Breast epithelium (tissue), 4 donors: ENCODE measurements at places on chromosomes 6 and 20.

GRCh38 chr20:58192567-58192966 is 35.9 kb downstream of the ANKRD60 start:
- no peaks in the 10 kb centered on the region for H3K4me1 ChIP-seq
- no peak overlapping the region for H3K27ac ChIP-seq
- H3K36me3 ChIP-seq = no peaks in the 10 kb centered on the region
- no peak for DNase-seq

GRCh38 chr6:30345852-30346251 is 896 bp downstream of the RPP21 start:
- H3K27me3 ChIP-seq = no peaks in the 10 kb centered on the region
- no peaks in the 10 kb centered on the region for H3K4me1 ChIP-seq

GRCh38 chr6:16922282-16922681 is 161.0 kb upstream of the ATXN1 start:
- H3K27me3 ChIP-seq = no peaks in the 10 kb centered on the region
- no peak overlapping the region for H3K4me3 ChIP-seq
- H3K36me3 ChIP-seq = no peaks in the 10 kb centered on the region
- H3K4me1 ChIP-seq = no peaks in the 10 kb centered on the region
- no peak overlapping the region for H3K27ac ChIP-seq

DNA sequence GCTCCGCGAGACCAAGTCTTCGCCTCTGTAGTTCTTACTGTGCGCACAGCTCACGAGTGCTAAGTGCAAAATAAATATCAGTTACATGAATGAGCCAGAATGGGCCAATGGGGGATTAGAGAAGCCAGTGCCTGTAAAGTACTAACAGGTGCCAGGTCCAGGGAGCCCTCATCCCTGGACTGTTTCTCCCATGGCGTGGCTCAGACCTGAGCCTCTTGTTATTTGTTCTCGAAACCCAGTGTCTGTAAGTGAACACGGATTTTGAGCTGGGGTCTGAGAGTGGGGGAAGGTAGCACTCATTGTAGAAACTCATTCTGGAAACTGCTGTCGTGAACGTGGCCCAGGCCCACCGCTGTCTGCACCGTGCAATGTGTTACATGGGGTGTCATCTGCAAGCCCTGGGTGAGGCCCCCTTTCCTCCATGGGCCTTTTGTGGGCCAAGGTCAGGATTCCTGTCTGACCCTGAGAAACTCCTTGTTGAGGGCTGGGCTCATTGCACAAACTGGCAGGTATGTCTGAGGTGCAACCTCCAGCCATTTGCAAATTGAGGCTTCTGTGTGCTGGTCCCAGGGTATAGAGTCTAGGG is 154.7 kb downstream of the SYCP2 start:
- no peak overlapping the region for H3K27ac ChIP-seq
- no peaks in the 10 kb centered on the region for H3K4me1 ChIP-seq
- peak; percentile 37 for DNase-seq
- no peak overlapping the region for H3K4me3 ChIP-seq

DNA sequence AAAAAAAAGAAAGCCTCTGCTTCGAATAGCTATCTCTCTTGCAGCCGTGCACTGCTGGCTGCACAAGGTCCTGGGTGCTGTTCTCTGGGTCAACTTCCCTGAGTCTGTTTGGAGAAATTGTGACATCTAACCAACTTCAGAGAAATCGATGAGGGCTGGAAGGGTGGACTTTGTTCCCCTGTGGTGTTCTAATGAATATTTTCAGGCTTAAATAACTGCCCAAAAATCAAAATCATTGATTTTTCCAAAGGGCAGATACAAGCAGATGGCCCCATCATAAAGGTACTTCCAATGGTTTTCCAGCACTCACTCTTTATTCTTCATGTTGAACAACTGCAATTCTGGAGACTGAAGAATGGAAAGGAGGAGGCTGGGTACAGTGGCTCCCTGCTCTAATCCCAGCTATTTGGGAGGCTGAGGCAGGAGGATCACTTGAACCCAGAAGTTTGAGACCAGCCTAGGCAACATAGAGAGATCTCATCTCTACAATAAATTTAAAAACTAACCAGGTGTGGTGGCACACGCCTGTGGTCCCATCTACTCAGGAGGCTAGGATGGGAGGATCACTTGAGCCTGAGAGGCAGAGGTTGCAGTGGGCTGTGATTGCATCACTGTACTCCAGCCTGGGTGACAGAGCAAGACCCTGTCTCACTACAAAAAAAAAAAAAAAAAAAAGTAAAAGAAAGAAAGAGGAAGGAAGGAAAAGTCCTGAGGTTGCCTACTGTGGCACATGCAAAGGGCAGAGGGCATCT is 59.1 kb downstream of the FOXA2 start:
- no peak overlapping the region for H3K27ac ChIP-seq
- DNase-seq = no peak
- no peaks in the 10 kb centered on the region for H3K36me3 ChIP-seq
- no peaks in the 10 kb centered on the region for H3K4me1 ChIP-seq

DNA sequence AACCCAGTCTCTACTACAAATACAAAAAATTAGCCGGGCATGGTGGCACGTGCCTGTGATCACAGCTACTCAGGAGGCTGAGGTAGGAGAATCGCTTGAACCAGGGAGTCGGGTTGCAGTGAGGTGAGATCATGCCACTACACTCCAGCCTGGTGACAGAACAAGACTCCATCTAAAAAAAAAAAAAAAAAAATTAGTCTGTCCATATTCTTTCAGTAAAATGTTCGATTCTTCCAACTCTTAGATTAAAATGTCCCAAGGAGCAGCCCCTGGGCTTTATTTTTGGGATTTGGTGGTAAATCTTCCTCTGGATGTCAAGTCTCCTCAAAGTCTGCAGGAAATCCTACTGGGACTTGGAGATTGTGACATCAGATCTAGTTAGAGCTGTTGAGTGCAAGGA is 101.0 kb upstream of the EEF1E1 start:
- no peaks in the 10 kb centered on the region for H3K27me3 ChIP-seq
- H3K27ac ChIP-seq = no peak overlapping the region
- H3K4me3 ChIP-seq = no peak overlapping the region
- no peak for DNase-seq
- no peaks in the 10 kb centered on the region for H3K4me1 ChIP-seq

DNA sequence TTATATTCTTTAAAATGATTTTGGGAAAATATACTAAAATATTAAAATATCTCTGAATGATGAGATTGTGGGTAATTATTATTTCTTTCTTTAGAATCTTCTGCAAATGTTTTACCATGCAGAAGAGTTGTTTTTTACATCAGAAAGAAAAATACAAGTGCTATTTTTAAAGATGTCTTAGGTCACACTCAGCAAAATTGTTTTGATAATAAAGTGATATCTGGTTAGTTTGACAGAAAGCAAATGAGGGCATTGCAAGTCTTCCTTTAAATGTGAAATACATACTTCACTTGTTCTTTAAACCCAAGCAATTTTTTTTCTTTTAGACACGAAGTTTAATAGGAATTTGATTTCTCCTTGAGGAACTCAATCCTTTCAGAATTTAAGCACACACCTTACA is 43.6 kb upstream of the STXBP5 start:
- no peaks in the 10 kb centered on the region for H3K27me3 ChIP-seq
- DNase-seq = no peak
- H3K4me3 ChIP-seq = no peak overlapping the region

- no peak overlapping the region for H3K27ac ChIP-seq
- H3K27me3 ChIP-seq = no peaks in the 10 kb centered on the region
- H3K36me3 ChIP-seq = no peaks in the 10 kb centered on the region
- DNase-seq = peak; percentile 50
- H3K4me1 ChIP-seq = no peaks in the 10 kb centered on the region
These were observed 161.8 kb downstream of the LRFN2 start for GRCh38 chr6:40425192-40425919.

DNA sequence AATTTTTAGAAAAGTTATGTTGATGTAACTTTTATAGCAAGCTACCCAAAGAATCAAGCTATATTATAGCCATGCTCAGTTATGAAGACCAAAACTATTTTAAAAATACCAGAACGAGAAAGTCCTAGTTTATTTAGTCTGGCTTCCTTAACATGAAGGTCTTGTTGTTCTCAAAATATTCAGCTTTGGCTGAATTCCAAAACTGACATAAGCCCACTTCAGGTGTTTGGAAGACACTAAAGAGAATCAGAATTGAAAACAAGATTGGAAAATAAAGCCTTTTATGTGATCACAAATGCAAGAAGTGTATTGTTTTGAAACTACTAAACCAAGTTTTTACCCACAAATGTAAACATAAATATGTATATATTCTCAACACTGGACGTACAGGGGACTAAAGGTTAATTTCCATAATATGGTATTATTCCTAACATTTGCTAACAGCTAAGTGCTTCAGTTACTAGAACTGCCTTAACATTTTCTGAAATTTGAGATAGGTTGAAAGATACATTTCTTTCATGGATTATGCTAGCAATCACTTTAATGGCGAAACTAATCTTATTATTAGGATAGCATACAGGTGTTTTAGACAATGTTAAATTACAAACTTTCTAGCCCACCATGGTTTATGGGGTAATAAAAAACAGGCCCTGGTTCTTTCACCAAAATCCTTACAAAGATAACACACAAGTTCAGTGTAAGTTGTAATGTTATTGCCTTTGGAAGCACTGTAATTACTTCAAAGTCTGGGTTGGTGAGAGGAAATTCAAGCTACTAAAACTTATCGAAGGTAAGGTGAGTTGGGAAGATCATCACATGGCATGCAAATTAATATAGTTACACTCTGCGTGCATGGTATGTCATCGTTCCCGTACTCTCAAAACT is 1.6 kb downstream of the MAP3K5 start:
- no peak for DNase-seq
- peak overlapping the region; percentile 91 for H3K4me3 ChIP-seq
- no peaks in the 10 kb centered on the region for H3K4me1 ChIP-seq
- no peaks in the 10 kb centered on the region for H3K27me3 ChIP-seq
- peak overlapping the region; percentile 98 for H3K27ac ChIP-seq

DNA sequence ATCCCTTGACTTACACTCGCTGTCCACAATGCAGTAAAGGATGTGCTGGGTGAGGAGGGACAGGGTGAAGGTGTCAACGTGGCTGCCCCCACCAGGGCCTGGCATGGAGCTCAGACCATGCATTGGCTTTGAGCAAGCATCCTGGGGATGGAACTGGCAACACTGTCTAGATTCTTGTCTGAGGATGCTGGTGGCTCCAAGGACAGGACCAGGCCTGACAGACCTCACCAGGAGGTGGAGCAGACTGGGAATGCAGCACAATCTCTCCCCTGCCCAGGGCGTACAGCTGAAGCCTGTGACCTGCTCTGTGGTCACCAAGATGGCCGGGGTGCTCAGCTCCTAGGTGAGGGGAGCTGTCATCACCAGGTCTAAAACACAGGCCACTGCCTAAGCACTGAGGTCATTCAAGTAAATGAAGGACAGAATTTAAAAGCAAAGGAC is 50.9 kb downstream of the MYH7B start:
- H3K27me3 ChIP-seq = no peaks in the 10 kb centered on the region
- no peak overlapping the region for H3K4me3 ChIP-seq
- DNase-seq = no peak
- no peak overlapping the region for H3K27ac ChIP-seq

GRCh38 chr6:109695468-109695867 is 4.4 kb downstream of the FIG4 start:
- H3K4me3 ChIP-seq = no peak overlapping the region
- no peak for DNase-seq
- no peaks in the 10 kb centered on the region for H3K36me3 ChIP-seq
- no peak overlapping the region for H3K27ac ChIP-seq
- H3K27me3 ChIP-seq = no peaks in the 10 kb centered on the region
- H3K4me1 ChIP-seq = no peaks in the 10 kb centered on the region
